ENCODE measurements at places on chromosomes 5 and 9.

- DNase-seq = no peak
Observed at GRCh38 chr5:7759951-7760580, 90.9 kb downstream of the CFAP90 start.

DNA sequence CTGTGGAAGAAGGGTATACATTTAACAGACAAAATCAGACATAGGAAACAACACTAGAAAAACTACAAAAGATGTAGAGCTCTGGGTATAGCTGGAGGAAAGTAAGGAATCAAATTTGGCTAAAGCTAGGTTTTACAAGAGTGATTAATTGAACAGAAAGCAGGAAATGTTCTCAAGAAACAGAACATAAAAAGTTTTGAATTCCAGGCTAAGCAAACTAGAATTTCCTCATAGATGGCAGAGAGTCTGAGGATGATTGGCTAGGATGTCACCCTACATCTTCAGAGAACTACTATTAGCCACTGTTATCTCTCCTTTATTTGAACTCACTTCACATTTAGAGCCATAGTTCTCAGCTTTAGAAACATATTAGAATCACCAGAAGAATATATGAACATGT lies 502.1 kb upstream of the PAPPA start:
- no peak for DNase-seq

DNA sequence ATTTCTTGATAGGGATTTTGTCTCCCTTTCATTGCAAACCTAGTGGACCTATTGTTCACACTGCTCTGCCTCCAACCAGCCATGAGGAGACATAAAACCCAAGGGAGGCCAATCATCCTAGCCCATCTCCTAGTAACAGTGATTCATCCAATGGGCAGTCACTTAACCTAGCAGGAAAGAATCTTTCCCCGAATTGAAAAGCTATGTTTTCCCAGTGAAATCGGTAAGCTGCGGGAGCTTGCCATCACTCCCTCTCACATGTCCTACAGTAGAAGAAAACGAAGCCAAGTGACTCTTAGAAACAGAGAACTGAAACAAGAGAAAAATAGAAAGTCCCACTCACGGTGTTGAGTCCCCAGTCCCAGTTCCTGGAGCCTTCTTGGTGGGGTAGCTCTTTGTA lies 123.3 kb downstream of the SUSD1 start:
- DNase-seq = no peak

DNA sequence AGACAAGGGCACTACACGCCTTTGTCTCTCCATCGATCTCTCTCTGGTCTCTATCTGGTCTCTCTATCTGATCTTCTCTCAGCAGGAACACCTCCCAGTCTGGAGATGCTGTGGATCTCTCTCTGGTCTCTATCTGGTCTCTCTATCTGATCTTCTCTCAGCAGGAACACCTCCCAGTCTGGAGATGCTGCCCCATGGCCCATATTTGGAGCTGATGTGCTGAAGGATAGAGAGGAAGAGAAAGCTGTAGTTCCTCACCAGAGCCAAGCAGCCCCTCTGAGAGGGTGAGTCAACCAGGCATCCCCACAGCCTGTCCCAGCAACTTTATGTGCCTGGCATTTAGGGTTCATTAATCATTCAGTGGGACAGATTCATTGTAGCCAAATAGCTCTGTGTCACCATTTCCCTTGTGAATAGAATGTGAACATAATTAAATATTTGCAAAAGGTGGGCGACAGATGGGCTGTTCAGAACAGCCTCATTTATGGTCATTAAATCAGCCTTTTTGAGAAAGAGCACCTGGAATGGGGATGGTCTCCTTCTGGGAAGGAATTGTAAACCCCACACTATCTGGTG lies 189.3 kb upstream of the MAST4 start:
- no peak for DNase-seq

DNA sequence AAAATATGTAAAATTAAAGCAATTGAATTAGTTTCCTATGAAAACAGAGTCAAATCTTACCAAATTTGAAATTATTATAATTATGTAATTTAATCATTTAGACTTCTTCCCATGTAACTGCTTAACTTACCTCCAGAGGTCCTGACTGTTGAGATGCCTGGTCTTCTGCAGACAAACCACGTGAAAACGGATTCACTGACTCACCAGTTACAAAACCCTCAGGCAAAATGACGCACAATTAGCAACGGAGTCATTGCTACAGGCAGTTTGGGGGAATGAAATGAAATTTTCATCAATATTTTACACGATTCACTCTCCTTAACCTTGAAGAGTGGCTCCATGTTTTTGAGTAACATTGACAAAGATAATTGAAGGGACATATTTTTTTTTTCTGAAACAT lies 460.8 kb downstream of the MTRR start:
- DNase-seq = no peak

DNA sequence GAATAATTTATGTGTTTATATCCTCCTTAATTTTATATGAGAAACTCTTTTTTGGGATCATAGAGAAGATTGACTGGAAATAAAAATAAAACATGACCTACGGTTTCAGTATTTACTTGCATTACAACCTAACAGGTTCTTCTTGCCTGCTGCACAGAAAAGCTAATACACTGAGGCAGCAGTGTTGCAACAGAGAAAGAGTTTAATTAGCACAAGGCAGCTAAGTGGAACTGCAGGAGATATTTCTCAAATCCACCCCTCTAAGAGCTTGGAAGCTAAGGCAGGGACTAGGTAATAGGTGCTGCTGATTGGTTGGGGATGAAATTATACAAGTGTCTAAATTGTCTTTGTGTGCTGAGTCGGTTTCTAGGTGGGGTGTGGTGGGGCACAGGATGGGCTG lies 380.9 kb downstream of the DIRAS2 start:
- DNase-seq = no peak

All from keratinocyte (primary cell).